ENCODE measurements at places on chromosomes 13 and 19.

DNA sequence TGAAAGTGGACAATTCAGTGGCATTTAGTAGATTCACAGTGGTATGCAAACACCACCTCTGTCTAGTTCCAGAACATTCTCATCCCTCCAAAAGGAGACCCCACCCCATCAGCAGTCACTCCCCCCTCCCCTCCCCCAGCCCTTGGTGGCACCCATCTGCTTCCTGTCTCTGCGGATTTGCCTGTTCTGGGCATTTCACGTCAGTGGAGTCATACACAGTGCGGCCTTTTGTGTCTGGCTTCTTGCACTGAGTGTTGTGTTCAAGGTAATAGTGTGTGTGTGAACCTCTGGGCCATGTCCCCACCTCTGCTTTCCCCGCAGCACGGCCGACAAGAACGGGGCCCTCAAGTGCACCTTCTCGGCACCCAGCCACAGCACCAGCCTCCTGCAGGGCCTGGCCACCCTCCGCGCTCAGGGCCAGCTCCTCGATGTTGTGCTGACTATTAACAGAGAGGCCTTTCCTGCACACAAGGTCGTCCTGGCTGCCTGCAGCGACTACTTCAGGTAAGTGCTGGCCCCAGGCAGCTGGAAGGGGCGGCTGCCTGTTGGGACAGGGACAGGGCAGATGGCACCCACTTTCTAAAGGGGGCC is 19.4 kb upstream of the CRTC1 start:
- DNase-seq, result no peak

DNA sequence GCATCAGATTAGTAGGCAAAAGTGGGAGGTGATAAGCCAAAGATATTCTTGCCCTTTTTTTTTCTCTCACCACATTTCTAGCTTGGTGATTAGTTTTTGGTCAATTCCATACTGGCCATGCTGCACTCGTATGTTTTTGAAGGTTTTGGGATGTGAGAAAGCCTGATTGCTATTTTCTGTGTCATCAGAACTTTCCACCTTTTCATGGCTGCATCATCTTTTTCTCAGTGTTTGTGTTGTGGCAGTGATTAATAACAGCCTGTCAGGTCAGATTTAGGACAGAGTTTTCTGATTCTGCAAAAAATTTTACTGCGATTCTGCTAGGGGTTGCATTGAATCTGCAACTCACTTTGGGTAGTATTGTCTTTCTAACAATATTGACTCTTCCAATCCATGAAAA is 32.9 kb downstream of the PSG1 start:
- no peak for DNase-seq

GRCh38 chr19:491146-491741 is 5.0 kb upstream of the MADCAM1 start:
- DNase-seq, result no peak

GRCh38 chr13:97491452-97491851 is 57.5 kb downstream of the RAP2A start:
- DNase-seq, result no peak

- no peak for DNase-seq
Observed at GRCh38 chr19:21328406-21328805, 804 bp downstream of the ZNF708 start.

- DNase-seq, result no peak
Observed at GRCh38 chr19:48777720-48778119, 22.4 kb downstream of the FGF21 start.

- DNase-seq, result no peak
Observed at GRCh38 chr13:71090990-71091389, 776.0 kb downstream of the DACH1 start.

- DNase-seq, result no peak
Observed at GRCh38 chr19:574658-575526, 2.5 kb downstream of the BSG start.

- no peak for DNase-seq
Observed at GRCh38 chr13:88000239-88000638, 329.1 kb downstream of the SLITRK5 start.

- DNase-seq, result no peak
Observed at GRCh38 chr13:101406791-101407190, 9.5 kb downstream of the NALCN start.

DNA sequence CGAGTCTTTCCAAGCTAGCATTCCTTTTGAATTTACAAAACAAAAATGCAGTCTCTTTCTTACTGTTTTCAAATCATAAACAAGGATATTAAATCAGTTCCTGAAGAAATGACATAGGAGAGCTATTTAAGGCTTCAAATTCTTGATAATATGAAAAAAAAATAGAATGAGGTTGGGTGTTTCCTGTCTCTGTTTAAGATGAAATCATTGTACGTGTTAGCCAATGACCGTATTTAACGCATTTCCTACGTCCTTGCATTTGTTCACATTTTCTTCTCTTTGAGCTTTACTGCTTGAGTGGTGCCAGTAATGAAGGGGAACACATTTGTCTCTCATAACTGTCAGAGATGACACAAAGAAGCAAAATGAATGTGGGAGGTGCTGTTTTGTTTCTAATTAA is 821.3 kb downstream of the DIAPH3 start:
- DNase-seq, result no peak

GRCh38 chr13:77595166-77595810 is 59.8 kb downstream of the SCEL start:
- no peak for DNase-seq

- DNase-seq, result no peak
Observed at GRCh38 chr19:18279516-18280246, 1.7 kb downstream of the JUND start.

GRCh38 chr19:46748325-46749109 is 2.3 kb upstream of the STRN4 start:
- DNase-seq, result no peak

- no peak for DNase-seq
Observed at GRCh38 chr13:59901191-59901590, 262.5 kb downstream of the DIAPH3 start.

DNA sequence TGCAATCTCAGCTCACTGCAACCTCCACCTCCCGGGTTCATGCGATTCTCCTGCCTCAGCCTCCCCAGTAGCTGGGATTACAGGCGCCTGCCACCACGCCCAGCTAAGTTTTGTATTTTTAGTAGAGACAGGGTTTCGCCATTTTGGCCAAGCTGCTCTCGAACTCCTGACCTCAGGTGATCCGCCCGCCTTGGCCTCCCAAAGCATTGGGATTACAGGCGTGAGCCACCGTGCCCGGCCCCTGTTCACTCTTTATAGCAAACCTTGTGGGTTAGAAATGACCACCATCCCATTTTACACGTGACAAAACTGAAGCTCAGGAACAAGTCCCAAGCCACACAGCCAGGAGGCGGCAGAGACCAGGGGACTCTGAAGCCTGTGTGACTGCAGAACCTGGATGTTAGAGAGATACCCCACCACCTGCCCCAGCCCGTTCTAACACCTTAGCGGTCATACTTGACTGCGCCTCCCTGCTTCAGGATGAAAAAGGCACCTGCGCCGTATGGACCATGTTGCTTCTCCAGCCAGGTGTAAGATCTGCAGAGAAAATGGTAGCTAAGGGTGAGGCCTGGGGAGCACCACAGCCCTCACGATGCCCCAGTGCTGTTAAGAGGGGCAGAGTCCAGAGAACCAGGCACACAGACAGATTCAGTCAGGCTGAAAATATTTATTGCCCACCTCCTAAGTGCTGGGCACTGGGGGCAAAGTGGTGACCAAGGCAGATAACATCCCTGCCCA is 3.6 kb downstream of the DMAC2 start:
- no peak for DNase-seq

DNA sequence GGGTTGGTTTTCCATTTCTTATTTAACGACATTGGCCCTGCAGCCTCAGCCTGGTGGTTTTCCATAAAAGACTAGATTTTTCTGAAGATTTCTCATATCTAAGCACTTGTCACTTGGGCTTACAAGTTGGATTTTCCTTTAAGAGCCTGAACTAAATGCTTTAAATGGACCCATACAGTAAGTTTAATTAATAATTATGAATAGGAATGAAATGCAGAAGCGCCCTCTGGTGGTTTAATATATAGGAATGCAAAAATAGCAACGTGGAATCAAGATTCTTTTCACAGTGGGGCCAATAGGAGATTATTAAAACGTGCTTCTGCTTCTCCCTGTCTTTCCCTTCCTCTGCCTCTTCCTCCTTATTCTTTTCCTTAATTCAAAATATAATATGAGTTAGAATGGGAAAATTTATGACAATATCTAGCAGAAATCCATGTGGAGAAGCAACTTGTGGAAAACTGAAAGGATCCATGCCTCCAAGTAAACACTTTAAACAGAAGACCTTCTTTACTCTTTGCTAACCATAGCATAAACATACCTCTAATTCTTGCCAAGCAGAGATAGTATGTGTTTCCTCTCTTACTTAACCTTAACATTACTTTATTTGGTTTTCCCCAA is 324.0 kb downstream of the GPC5 start:
- DNase-seq, result no peak

- no peak for DNase-seq
Observed at GRCh38 chr19:1749373-1750342, 3.6 kb upstream of the ONECUT3 start.

GRCh38 chr13:42702716-42703115 is 78.7 kb upstream of the FAM216B start:
- DNase-seq, result no peak

DNA sequence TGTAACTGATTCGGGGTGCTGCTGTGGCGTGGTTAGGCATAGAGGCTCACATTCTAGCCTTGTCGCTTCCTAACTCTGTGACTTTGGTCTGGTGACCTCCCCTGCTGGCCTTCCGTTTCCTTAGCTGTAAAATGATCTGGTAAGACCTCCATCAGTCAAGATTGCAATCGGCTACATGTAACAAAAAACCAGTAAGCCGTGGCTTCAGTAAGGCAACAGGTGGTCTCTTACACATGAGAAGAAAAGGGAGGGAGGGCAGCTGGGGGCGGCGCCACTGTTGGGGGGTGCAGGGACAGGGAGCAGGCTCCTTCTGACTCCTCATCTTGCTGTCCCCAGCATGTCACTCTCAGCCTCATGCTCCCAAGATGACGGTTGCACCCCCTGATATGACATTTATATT is 148.0 kb downstream of the SIPA1L3 start:
- DNase-seq, result no peak

DNA sequence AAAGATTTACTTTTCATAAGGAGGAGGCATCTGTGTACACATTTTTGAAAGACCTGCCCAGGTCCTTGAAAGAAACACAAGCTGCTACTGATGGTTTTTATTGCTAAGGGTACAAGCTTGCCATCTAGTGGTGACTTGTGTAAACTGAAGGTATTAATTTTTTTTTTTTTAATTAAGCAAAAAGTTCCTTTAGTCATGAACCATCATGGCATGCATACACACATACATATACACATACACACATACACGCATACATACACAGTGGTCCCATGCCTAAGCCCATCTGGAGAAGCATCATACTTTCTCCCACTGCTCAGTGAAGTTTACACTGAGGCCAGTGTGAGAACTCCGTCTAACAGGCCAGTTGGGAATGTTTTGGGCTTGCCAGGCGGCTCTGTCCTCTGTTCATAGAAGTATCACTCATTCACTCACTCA is 312.5 kb downstream of the DCLK1 start:
- DNase-seq, result no peak

GRCh38 chr13:35769812-35770211 is 293.3 kb upstream of the MAB21L1 start:
- DNase-seq, result no peak

GRCh38 chr13:110872034-110872767 is 42.7 kb downstream of the ANKRD10 start:
- no peak for DNase-seq

DNA sequence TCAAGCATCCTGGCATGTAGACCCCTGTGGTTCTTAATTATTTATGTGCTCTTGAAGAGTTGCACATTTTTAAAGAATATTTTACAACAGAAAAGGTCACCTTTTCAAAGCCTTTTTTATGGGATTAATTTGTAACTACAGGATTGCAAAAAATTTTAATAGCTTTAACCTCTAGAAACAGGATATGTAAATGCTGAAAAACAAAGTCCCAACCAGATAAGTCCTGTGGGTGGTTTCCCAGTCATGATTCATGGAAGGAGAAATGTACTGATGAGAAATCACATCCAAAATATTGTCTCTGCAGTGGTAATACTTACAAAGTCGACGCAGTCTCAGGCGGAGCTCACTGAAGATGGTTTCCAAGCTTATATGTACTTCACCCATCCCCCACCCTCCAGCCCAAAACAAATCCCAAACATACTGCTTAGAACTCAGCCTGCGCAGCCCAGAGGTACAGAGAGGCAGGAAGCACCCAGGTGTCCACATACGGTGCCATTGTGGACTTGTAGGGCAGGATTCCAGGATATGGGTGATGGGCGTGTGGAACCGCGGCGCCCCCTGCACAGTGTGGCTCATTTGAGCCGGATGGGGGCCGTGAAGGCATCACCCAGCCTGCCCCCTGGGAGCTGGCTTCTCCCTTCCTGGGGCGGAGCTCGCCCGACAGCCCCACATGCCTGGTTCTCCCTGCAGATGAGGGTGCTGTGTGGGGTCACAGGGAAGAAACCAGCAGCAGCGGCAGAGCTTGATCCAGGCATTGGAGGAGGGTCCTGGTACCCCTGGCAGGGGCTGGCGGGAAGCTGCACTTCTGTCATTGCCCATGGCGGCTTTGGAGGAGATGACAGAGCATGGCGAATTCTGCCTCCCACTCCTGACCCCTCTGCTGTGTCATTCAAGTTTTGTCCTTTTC is 101.2 kb downstream of the ATP11A start:
- DNase-seq, result no peak

- no peak for DNase-seq
Observed at GRCh38 chr13:97879646-97880310, 73.7 kb upstream of the IPO5 start.

DNA sequence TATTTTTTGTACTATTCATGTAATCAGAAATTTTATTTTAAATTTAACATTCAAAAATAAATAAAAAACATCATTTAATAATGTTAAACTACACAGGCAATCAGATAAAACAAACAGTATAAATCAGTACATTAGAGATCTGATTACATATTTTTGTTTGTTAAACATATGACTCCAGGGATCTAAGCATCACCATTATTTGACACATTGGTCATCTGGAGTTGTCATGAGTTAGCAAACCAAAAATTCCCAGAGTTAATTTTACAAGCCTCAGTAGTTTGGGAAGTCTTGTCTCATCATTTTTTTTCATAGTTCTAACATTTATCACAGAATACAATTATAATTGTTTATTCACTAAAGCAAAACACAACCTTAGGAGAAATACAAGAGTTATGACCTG is 770.8 kb upstream of the SLITRK6 start:
- no peak for DNase-seq

DNA sequence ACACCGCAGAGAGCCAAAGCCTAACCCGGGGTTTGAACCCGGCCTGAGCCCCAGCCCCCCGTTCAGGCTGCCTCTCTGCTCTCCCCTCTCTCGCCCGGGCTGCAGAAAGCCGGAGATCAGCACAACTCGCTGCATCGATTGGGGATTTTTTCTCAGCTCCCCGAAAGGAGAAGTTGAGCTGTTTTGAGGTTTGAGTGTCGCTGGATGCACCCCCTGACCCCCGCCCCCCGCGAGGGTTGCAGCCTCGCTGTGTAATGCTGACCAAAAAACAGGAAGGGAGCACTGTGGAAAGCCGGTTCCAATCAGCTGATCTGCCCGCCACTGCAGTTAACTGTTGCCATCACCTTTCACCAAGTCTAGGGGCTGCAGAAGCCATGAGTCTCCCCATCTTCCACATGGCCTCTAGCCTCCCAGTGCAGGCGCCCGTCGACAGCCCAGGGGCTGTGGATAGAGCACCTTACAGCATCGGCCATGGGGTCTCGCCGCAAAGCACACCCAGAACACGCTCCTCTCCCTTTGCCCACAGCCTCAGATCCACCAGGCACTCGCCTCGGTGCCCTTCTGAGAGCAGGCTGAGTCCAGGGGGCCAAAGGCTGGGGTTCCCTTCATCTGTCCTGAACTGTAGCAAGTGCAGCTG is 34.5 kb downstream of the MYO9B start:
- no peak for DNase-seq
